ENCODE measurements at places on chromosomes 7 and 10.

GRCh38 chr10:68869623-68870022 is 31.5 kb upstream of the DDX50 start:
- no peak for DNase-seq

- DNase-seq: no peak
Observed at GRCh38 chr7:43631559-43631958, 48.7 kb downstream of the STK17A start.

DNA sequence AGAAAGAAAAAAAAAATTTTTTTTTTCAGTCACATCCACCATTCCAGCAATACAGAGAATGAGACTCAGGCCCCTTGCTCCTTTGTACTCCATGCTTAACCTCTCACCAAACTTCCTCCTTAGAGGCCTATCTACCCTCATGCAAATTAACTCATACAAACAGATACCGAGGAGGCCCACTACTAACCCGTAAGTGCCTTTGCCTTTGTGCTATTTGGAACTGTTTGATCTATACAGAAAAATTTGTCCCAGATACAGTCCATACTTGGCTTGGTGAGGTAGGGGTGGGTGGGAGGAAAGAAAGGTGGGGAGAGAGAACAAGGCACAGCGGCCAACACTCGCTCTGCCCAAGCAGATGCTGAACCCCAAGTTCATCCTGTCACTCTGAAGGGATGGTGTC is 87.8 kb upstream of the DUSP5 start:
- DNase-seq: peak; percentile 90

- DNase-seq: no peak
Observed at GRCh38 chr10:29646960-29647461, 12.2 kb upstream of the SVIL start.

- DNase-seq: no peak
Observed at GRCh38 chr10:33703501-33704213, 369.2 kb upstream of the NRP1 start.

DNA sequence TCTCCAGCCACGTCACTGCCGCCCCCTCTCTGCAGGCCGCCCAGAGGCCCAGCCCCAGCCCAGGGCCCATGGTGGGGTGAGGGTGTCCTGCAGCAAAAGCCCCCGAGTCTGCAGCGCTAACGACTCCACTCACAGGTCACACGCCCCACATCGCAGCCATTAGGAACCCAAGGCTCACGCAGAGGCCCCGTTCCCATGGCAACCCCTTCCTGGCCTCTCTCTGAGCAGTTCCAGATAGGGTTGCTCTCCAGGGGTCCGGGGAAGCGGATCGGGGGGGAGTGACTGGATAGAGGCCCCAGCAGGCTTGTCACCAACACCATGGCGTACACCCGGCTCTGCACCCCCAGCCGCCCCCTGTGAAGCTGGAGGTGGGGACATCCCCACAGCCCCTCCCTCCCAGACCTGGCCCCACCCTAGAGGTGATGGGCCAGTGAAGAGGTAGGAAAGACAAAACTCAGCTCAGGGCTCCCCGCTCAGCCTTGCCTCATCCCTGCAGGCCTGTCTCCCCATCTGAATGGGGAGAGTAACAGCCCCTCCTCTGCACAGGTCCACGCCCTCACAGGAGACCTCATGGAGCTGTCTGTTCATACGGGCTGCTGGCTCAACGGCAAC is 41.2 kb downstream of the TNRC18 start:
- no peak for DNase-seq

- no peak for DNase-seq
Observed at GRCh38 chr7:37643876-37644275, 39.7 kb upstream of the GPR141 start.

GRCh38 chr7:69091521-69091920 is 506.8 kb upstream of the AUTS2 start:
- DNase-seq: no peak

All from Karpas-422 (cell line).